Lung (tissue), 17 donors: ENCODE measurements at places on chromosomes 6 and 20.
A peak's percentile ranks its signal among the peaks of the same experiment; 100 is the strongest.

DNA sequence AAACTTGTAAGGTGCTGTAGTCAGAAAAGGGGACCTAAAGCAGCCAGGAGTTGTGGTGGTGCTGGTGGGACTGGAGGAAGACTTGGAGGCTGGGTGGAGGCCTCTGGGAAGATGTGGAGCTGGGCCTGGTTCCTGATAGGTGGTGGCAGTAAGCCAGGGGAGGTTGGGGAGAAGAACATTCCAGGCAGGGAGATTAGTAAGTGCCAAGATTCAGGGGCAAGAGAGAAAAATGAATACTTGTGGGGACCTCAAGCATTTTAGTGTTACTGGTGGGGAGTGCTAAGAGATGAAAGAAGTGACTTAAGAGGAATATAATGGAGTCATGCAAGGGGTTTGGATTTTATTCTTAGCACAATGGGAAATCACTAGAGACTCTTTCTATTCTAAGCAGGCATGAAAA lies 79.0 kb upstream of the B3GAT2 start:
- no peak for DNase-seq

- peak; percentile 58 for DNase-seq
These were observed 498.9 kb downstream of the BCKDHB start for GRCh38 chr6:80605165-80605989.

- DNase-seq: no peak
These were observed 213.8 kb upstream of the ZFP64 start for GRCh38 chr20:52405417-52405816.

DNA sequence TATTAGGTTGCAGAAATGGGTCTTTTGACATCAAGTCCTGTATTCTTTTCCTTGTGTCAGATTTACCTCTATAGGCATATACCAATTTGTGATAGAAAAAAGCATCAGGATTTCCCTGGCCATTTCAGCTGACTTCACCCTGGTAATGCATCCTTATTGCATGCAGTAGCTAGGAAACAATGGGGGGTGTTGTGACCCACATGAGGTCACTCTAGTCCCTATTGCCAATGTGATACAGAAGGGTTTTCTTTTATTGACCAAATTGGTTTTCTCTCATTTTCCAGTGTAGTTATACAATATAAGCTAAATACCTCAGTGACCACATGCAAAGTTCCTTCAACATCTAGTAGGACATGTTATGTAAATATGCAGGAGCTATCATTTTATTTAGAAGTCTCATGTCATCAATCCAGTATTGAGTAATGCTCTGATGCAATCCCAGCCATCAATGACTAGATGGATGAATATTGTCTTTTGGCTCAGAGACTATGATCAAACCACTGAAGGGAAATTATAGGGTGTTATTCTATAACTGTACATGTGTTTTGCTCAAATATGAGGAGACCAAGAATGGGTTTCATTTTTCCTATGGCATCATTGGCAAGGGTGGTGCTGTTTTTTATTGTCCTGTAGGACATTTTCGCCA lies 177.7 kb downstream of the KLHL32 start:
- no peak for DNase-seq

GRCh38 chr6:14511061-14511586 lies 393.6 kb downstream of the CD83 start:
- no peak for DNase-seq

DNA sequence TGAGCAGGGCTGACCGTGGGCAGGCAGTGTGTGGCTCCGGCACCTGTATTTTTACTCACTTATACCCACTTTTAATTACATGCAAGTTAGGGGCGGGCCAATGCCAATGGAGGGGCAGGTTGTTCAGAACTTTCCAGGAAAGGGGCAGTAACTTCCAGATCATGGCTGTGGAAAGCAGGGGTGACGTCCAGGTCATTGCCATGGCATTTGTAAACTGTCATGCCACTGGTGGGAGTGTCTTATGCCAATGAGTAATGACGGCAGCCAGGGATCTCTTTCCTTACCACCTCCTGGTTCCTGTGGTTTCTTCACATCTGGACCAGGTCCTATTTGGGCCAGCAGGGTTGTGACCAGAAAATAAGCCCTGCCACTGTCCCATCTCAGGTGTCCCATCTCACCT lies 258.7 kb downstream of the THBS2 start:
- no peak for DNase-seq

GRCh38 chr6:116008470-116009243 lies 52.0 kb downstream of the FRK start:
- DNase-seq: peak; percentile 37

GRCh38 chr6:144528743-144529425 lies 243.7 kb downstream of the UTRN start:
- no peak for DNase-seq

DNA sequence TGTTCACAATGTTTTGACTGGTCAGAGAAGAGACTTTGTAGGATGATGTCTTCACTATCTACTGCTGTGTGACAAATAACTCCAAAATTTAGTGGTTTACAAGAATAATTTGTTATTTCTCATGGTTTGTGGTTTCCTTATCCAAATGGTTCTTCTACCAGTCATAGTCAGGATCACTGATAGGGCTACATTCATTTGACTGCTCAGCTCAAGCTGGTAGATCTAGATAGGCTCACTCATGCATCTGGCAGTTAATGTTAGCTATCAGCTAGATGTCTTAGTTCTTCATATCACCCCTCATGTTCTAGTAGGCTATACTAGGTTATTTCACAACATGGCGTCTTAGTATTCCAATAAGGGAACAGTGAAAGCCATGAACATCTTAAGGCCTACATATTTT lies 131.0 kb downstream of the ID4 start:
- no peak for DNase-seq

GRCh38 chr6:80531681-80532619 lies 425.5 kb downstream of the BCKDHB start:
- peak; percentile 53 for DNase-seq

DNA sequence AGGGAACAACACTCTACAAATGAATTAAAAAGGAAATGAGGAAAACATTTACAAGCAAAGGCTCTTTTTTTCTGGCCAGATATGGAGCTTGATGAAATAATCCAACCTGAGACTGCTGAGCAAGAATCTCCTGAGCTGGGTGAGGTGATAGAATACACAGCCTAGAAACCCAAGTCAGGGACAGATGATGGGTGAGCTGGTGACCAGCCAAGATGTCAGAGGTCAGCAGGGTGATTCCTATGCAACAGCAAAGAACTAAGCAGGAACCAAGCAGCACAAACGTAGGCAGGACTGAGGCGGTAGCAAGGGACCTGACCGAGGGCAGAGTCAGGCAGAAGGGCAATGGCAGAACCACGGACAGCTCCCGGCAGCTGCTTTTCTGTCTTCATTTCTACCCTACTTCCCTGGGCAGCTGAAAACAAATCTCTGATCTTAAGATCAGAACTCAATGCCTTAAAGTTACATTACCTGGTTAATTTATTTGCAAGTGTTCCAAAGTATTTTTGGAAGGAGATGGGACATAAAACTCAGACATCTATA lies 75.1 kb downstream of the CDC40 start:
- peak; percentile 67 for DNase-seq

DNA sequence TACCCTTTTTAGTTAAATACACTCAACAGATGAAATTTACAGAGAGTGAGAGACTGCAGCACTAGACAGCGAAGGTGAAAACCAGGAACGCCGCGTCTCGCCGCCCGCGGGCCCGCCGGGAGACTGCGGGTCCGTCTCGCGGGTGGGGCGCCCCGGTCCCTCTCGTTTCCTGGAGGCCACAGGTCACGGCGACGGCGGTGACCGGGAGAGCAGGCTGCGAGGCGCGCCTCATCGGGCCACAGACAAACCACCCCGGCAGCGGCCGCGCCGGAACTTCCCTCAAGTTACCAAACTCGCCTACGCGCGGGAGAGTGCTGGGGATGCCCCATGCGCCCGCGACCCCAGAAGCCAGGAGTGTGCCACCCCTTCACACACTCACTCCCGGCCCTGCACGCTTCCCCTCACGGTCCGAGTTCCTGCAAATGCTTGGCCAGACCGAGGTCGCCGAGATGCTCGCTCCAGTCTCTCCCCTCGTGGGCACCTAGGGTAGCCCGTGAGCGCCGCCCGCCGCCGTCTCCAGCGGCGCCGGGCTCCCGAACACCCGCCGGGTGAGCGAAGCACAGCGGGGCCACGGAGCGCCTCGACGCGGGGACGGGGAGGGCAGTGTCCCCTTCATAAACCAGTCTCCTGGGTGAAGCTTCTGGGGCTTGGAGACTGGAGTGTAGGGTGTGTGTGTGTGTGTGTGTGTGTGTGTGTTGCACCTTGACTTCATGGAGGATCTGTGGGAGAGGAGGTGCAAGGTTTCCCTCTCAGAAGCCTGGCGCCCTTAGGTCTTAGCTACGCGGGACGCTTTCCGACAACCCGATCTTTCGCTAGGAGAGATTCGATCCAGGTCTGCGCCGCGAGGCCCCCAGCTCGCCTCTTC lies 1.4 kb downstream of the BACH2 start:
- peak; percentile 71 for DNase-seq

- DNase-seq: no peak
These were observed 86.6 kb upstream of the PAX1 start for GRCh38 chr20:21618759-21619416.

- peak; percentile 79 for DNase-seq
These were observed at the start of gene MRS2 for GRCh38 chr6:24402697-24403500. Gene MRS2 (plus strand): TSS chr6:24402936. CDS start chr6:24403047, 111 bp downstream.

- DNase-seq: no peak
These were observed 135.1 kb upstream of the PMEPA1 start for GRCh38 chr20:57844626-57845596.

- no peak for DNase-seq
These were observed 18.5 kb upstream of the TSPYL1 start for GRCh38 chr6:116298273-116298672.

GRCh38 chr20:36238760-36239159 lies 2.5 kb downstream of the AAR2 start:
- DNase-seq: no peak

DNA sequence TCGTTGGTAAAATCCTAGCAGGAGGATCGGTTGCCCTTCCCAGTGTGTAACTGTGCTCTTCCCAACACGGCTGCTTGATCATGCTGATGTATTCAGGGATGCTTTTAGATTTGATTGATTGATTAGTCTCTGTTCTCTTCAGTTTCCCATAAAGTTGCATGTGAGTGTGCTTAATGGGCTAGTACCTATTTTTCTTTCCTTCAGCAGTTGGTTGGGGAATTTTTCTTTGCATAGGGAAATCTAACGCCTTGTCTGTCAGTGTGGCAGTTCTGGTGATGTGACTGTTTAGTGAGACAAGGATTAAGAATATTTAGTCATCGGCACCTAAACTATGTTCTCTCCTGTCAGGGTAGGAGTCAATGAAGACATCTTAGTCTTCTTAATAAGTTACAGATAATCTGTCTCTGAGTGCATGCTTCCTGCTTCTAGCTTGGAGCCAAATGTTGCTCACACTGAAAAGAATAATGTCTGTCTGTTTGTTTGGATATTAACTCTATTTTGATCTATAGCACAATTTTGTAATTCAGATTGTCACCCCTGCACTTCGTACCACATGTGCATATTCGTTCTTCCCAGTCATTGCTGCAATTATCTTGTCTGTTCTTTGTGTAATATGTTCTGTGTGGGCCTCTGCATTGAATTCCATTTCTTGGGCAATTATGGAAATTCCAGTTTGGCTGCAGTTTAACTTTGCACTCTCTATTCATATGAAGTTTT lies 169.9 kb downstream of the EDN1 start:
- no peak for DNase-seq

DNA sequence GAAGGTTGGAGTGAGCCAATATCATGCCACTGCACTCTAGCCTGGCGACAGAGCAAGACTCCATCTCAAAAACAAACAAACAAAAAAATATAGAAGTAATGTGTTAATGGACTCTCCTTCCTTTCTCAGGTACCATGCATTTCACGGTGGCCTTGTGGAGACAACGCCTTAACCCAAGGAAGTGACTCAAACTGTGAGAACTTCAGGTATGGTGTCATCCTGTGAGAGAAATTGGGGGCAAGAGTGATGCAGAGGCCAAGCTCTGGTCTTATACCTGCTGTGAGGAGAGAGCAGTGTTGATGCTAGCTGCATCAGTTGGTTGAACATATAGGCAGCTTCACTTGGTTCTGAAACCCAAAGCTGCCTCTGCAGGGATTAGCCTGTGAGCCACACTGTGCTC lies 6.2 kb downstream of the ITCH start:
- DNase-seq: no peak

- no peak for DNase-seq
These were observed 32.0 kb upstream of the TFAP2D start for GRCh38 chr6:50681213-50681824.

- DNase-seq: no peak
These were observed 58.8 kb downstream of the BMP6 start for GRCh38 chr6:7784706-7785105.

GRCh38 chr6:127893541-127893940 lies 7.3 kb downstream of the THEMIS start:
- DNase-seq: no peak

DNA sequence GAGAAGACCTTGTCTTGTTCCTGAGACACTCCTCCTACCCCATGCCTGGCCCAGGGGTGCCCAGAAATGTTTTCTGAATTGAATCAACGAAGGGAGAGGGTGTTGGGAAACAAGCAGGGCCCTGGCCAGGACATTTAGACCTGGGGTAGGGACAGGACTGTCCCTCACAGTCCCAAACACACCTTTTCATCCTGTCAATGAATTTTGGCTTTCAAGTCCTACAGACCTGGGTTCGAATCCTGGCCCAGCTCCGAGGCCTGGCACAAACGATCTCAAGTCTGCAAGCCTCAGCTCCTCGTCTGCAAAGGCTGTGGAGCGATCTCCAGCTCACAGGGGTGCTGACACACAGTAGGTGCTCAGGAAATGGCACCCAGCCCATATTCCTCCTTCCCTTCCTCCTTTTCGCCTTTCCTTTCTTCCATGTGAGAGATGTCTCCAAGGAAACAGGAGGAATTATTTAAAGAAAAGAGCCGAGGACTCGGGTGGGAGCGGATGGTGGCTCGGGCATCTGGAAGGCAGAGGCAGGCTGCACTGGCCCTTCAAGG lies 7.3 kb upstream of the DLGAP4 start:
- no peak for DNase-seq

GRCh38 chr20:219290-220115 lies 7.6 kb upstream of the DEFB129 start:
- no peak for DNase-seq

GRCh38 chr20:20571068-20571780 lies 141.2 kb downstream of the RALGAPA2 start:
- DNase-seq: no peak

DNA sequence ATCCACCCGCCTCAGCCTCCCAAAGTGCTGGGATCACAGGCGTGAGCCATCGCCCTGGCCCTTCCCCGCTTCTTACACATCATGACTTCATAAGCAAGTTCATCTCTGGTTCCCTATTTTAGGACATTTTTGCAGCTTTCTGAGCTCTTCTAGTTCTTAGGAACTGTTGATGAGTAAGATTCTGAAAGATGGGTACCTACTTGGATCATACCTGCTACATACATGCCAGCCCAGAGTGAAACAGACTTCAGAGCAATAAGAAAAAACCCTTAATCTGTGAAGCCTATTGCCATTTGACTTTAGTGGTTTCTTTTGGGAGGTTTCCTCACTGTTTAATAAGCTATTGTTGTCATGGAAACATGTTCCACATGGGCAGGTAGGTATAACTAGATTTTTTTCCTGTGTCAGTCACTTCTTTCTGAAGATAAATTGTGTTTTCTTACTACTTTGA lies 27.9 kb upstream of the TMEM217 start:
- no peak for DNase-seq

- DNase-seq: no peak
These were observed 108.2 kb downstream of the PLG start for GRCh38 chr6:160810238-160810637.

- DNase-seq: no peak
These were observed 339.4 kb downstream of the CDKAL1 start for GRCh38 chr6:20873425-20874190.

- DNase-seq: no peak
These were observed 135.4 kb upstream of the RALGAPA2 start for GRCh38 chr20:20847814-20848213.
